ENCODE measurements at places on chromosomes 7 and 10. TPM values are rescaled to one million over a fixed set of nuclear protein-coding genes. Genes with fewer than 3 reads are reported as not detected.

DNA sequence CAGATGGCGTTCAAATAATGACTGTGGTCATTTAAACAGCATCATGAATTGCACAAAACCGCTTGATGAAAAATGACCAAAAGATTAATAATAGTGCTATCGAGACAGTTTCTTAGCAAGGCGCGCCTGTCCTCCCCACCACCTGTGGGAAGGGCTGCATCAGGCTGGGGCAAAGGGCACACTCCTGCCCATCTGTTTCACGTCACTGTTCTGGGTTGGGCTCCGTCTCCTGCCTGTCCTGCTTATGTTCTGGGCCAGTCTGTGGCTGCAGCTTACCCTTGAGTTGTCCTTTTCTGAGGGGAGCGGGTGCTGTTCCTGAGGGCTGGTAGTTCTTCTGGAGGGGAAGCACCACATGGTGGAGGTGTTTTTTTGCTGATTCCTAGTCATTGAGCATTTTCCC, 13.3 kb downstream of the RBM17 start:
- no peak for DNase-seq

GRCh38 chr10:5416981-5417380, 4.6 kb downstream of the NET1 start:
- no peak for DNase-seq

DNA sequence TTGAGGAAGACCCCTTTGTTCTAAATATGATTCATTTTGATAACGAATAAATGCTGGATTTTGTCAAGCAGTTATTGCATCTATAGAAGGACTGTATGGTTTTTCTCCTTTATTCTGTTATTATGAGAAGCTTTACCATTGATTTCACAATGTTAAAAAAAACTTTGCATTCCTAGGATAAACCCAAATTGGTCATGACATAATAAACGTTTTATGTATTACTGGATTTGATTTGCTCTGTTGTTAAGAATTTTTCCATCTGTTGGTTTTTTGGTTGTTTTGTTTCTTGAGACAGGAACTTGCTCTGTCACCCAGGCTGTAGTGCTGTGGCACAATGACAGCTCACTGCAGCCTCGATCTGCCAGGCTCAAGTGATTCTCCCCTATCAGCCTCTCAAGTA, 2.2 kb upstream of the DNA2 start:
- DNase-seq, result no peak

- DNase-seq, result peak; percentile 17
These were observed 60.2 kb downstream of the DNAJB9 start for GRCh38 chr7:108629651-108630400.

DNA sequence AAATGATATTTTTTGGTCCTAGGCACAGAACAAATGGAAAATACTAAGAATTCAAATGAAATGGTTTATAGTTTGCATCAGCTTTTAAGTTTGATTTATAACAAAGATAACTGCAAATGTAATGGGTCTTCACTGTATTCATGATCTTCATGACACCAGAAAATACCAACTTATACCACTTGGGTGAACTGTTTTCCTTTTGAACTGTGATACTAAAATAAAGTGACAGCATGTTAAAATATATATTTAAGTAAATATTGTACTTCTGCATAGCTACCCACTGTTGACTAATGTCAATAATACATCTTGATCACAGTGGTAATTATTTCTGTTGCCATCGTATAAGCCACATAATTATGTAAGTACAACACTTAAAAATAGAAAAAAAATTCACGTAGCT, 442.0 kb upstream of the ANKRD30A start:
- DNase-seq, result no peak

- DNase-seq, result no peak
These were observed 91.4 kb downstream of the FAM107B start for GRCh38 chr10:14683256-14683655.

DNA sequence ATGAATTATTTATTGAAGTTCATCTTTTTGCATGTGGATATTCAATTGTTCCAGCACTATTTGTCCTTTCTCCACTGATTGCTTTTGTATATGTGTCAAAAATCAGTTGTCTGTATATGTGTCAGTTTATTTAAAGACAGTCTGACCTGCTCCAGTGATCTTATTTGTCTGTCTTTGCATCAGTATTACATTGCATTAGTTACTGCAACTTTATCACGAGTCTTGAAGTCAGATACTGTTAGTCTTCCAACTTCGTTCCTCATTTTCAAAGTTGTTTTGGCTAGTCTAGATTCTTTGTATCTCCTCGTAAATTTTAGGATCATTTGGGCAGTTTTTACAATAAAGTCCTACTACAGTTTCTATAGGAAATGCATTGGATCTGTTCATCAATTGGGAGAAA, 166.4 kb downstream of the CELF2 start:
- no peak for DNase-seq

GRCh38 chr10:91479583-91479982, 69.4 kb downstream of the HECTD2 start:
- no peak for DNase-seq

- DNase-seq, result no peak
These were observed 10.7 kb downstream of the APBB1IP start for GRCh38 chr10:26448706-26449435.

DNA sequence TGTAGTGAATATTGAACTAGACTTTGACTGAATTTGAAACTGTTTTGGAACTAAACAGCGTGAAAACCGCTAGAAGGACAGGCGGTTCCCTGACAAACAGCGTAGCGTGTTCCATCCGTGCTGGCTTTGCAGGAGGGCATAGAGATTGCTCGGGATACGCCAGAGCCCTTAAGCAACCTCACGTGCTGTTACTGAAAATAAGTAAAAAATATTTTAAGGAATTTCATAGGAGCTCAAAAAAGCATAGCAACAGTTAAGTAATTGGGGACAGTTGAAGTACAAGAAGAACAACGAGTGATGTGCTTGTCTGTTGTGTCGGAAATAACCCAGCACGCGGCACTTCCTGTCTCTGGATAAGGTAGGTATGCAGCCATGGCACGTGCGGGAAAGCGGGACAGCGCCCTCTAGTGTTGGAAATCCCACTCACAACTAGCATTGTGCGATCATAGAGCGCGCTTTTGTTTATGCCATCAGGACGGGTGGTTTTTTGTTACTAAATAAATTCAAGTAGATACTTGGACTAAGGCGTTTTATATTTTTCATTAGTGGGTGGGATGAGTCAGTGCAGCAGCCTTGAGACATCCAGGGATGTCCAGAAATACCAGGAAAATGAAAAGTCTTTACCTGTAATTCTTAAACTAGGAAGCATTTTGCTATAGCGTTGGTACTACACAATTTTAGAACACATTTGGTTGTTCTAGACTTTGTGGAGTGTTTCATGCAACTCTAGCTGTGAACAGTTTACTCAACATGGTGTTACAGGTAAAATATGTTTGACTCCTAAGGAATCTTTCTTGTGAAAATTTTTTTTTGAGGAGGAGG, 50.4 kb downstream of the DNAJB6 start:
- peak; percentile 84 for DNase-seq

DNA sequence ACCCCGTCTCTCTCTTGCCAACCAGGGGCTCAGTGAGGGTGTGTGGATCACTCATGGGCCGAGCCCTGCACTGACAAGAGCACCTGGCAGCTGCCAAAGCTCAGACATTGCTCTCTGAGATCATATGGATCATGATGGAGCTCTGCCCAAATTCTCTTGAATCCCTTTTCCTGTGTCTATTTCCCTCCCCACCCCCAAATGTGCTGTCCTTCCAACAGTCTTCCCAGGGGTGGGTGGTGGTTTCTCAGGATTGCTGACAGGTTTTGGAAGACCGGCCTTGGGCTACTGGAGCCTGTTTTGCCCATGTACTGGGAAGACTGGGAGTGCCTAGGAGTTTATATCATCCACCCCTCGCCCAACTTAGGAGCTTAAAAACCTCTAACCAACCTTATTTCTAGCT, 10.5 kb downstream of the ARHGAP22 start:
- DNase-seq, result no peak

DNA sequence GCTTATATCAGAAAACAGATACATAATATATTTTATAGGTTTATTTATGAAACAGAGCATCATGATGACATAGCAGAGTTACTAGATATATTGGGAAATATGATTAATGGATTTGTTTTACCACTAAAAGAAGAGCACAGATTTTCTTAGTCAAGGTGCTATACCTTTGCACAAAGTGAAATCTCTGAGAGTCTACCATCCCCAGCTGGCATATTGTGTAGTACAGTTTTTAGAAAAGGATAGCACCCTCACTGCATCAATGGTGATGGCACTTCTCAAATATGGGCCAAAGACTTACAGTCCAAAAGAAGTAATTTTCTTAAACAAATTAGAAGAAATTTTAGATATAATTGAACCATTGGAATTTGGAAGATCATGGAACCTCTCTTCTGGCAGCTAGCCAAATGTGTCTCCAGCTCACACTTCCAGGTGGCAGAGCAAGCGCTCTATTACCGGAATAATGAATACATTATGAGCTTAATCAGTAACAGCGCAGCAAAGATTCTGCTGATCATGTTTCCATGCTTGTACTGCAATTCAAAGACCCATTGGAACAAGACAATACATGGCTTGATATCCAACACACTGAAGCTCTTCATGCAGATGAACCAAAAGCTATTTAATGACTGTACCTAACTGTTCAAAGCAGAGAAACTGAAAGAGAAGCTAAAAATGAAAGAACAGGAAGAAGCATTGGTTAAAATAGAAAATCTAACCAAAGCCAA, 21.9 kb upstream of the CREB3L2 start:
- DNase-seq, result no peak

DNA sequence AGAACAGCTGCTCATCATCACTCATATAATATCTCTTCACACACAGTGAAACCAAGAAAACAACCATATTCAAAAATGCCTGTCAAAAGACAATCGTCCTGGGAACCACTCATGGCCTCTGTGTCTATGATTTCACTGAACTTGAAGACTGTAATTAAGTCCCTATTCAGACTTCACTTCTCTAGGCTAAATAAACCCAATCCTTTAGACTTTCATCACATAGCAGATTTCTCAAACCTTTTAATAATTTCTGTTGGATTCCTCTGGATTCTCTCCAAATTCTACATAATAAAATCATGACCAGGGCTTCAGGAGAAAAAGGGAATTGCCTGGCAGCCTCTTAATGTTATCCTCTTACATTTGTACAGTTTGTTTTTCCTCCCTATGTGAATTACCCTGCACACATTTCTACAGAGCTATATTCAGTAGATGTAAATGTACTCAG, 201.1 kb downstream of the LRRN3 start:
- DNase-seq, result no peak

The PTF1A gene
- not detected for total RNA-seq

The GTF2I gene
- total RNA-seq, result 82.7 TPM

The ACBD7 gene
- under 0.01 TPM for total RNA-seq

All from fibroblast of lung (primary cell).